ENCODE measurements at places on chromosomes 7 and 10.

GRCh38 chr7:69687739-69688433 lies 89.6 kb downstream of the AUTS2 start:
- no peak for DNase-seq

GRCh38 chr7:130922206-130923112 lies 188.5 kb upstream of the KLF14 start:
- DNase-seq: no peak

GRCh38 chr7:149527414-149527813 lies 29.8 kb upstream of the ZNF746 start:
- DNase-seq: no peak

GRCh38 chr7:93429563-93429962 lies 145.0 kb downstream of the CALCR start:
- no peak for DNase-seq

- no peak for DNase-seq
Observed at GRCh38 chr7:100983451-100984187, 14.3 kb downstream of the MUC12 start.
